ENCODE measurements at places on chromosomes 16 and 17. TPM values are rescaled to one million over a fixed set of nuclear protein-coding genes. Genes with fewer than 3 reads are reported as not detected.

Gene CCT6B
- total RNA-seq, result 1.8 TPM

Gene CES5A
- 0.35 TPM for total RNA-seq

Gene HS3ST3B1
- total RNA-seq, result 1.5 TPM

Gene POLR3K
- 11.1 TPM for total RNA-seq

Data from Right ventricle myocardium superior (tissue), 1 donor.